CD4-positive, alpha-beta T cell treated with Interleukin-12 subunit alpha and Interleukin-12 subunit beta, for 1 hour (primary cell): ENCODE measurements at places on chromosomes 2 and 18.

DNA sequence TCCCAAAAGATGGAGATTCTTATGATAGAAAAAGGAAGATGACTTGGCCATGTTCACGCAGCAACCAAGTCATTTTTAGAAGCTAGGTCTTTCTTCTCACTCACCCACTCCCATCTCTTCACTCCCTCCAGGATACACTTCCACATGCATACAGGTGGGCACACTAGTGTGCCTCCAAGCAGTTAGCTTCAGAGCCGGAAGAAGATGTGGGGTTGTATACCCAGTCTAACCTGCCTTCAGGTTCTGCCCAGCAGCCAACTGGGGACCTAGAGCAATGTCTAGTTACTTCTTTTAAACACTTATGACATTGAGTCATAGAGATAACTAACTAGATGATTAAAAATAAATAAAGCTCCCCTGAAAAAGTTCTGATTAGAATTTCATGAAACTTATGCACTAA, 21.8 kb upstream of the TANK start:
- DNase-seq = peak; percentile 56

DNA sequence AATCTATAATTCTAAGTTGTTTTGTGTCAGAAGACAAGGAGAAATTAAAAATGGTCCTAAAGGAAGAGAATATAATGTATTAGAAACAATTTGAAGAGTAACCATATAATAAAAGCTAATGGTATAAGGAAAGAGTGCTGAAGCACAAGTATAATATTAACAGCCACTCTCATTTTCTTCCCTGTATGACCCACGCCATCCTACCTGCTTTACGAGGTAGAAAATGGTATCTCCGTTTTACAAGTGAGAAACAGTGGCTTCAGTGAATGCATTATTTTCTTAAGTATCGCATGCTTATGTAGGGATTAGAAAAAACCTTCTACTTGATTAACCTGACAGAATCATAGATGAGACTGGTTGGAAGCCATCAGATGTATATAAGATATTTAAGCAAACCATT, 266.2 kb downstream of the CCDC102B start:
- DNase-seq = no peak

DNA sequence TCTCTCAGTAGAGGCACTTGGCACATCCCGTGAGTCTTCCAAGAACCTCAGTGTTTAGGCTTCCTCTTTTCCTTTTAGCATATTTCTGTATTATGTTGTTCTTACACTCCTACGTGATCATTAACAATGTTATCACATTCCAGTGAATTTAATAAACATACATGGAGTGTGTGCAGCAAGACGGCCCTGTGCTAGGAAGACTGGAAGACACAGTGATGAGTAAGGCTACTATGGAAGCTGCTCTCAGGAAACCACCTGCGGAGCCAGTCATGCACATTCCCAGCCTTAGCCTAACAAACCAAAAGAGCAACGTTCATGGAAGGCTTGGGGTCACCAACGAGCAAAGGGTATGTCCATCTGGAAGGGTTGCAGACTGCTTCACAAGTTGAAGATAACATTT, 103.4 kb downstream of the ETAA1 start:
- DNase-seq = no peak

DNA sequence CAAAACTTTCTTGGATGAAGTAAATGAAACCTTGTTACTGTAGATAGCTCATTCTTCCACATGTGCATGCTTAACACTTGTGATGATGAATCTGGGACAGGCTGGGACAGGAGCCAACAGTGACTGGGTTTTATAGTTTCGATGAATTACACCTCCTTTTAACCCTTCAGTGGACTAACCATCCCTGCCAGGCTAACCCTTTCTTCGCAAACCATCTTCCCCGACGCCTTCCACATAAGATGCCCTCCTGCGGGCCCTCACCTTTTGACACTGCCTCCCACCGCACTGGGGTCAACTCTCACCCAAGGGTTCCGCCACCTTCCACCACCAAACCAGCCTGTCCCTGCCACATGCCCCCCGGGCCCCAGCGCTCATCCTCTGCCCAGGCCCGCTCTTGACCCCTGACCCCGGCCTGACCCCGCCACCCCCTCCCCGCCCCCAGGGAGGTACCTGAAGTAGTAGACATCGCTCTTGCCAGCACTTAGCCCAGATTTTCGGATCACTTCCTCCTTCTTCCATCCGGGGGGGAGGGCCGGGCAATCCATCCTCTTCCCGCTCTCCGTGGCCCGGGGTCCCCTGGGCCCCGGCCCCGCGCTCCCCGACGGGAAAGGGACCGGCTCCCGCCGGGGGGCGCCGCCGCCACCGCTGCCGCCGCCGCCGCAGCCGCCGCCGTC, 764 bp downstream of the MBD2 start:
- peak; percentile 45 for DNase-seq

DNA sequence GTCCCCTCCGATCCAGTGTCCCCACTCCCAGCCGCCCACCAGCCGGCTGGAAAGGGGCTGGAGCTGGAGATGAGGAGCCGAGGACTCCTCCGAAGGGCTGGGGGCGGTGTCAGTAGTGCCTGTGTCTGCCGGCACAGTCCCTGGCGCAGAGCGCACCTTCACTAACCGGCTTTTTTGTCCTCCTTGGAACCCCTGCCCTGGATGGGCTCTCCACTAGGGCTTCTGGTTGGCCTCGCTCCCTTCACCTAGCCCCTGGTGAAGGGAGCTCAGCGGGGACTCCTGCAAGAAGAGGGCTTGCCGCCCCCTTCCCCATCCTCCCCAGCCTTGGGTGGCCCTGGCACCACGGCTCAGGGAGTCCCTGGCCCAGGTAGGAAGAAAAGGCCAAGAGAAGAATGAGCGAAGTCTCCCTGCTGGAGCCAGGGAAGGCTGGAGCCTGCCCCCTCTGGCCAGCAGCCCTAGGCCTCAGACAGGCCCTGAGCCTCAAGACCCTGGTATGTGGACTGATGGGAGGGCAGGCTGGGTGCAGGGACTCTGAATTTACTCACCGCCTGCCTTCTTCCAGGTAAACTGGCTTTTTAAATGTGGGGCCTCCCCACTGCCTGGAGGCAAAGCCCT, 570 bp upstream of the ECEL1 start:
- no peak for DNase-seq

DNA sequence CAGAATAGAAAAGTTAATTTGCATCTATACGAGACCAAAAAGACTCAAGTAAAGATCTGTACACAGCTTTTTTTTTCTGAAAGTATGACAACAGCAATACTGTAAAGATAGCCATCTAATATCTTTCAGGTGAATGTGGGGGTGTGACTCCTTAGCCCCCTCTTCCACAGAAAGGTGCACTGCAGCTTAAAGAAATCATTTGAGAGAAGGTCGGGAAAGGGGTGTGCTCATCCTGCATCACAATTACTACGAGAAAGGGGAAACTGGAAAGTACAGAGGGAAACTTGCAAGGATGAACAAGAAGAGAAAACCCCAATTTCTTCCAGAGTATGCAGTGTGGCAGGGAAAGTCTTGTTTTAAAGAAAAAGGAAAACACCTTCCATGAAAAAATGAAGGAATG, 255.6 kb downstream of the CCDC178 start:
- no peak for DNase-seq

GRCh38 chr18:57533006-57533867, 53.3 kb downstream of the FECH start:
- no peak for DNase-seq

- no peak for DNase-seq
Measured at GRCh38 chr2:119983108-119983507, 29.8 kb upstream of the EPB41L5 start.

DNA sequence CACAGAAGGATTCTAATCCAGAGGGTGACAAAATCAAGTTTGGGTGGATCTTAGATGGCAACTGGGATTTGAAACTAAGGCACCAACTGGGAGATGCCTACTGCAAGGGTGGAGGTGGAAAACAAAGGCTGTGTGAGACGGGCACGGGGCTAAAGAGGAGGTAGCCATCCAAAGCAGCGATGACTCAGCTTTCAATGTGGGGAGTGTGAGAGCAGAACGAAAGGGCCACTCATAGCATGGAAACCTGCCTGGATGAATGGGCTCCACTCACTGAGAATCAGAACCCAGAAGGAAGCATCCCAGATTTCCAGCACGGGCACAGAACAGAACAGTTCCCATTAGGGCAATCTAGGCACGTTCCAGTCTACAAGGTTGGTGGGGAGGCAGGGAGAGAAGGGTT, 159.5 kb downstream of the COL4A4 start:
- DNase-seq = no peak

- no peak for DNase-seq
Measured at GRCh38 chr2:240170354-240170735, 29.9 kb upstream of the OTOS start.

- DNase-seq = no peak
Measured at GRCh38 chr2:128485761-128486639, 167.3 kb upstream of the HS6ST1 start.

GRCh38 chr2:211068108-211068780, 511.8 kb downstream of the CPS1 start:
- DNase-seq = no peak

- peak; percentile 50 for DNase-seq
Measured at GRCh38 chr2:38722271-38723061, 28.7 kb downstream of the SRSF7 start.

DNA sequence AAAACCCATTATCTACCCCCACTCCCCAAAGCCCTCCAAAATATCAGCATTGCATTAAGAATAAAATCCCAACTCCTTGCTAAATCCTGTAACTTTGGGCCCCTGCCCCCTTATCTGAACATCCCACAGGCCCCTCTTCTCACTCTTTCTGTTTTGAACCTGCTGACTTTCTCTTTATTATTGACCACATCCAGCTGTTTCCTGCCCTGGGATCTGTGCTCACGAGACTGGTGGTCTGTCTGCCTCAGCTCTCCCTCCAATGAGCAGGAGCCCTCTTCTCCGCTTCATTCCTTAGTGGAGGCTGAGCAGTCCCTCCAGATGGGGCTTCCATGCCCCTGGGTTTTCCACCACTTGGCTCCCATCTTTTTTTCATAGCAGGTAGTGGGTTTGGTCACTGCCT, 116.9 kb downstream of the ACKR3 start:
- DNase-seq = no peak

DNA sequence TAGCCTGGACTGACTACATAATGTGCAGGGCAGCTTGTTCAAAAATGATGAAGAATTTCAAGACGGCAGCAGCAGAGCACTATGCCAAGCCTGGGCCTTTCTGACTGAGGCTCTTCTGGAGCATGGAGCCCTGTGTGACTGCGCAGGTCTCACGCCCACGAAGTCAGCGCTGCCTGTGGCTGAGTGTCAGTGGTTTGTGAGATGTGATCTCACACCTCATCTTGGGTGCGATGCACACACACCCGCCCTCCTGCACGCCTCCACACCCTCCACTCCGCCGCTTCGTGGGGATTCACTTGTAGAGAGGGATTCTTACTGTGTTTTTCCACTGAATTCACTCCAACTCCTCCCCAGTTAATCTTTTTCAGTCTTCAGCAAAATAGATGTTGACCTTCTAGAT, 103.9 kb downstream of the VIT start:
- DNase-seq = peak; percentile 57

- DNase-seq = no peak
Measured at GRCh38 chr2:28401948-28402550, 9.4 kb downstream of the FOSL2 start.
